Smooth muscle cell of the umbilical artery (primary cell): ENCODE measurements at places on chromosomes 2 and 18. TPM values are rescaled to one million over a fixed set of nuclear protein-coding genes. Genes with fewer than 3 reads are reported as not detected.

GPR45 gene
- total RNA-seq, result not detected in 2 replicates

PLA2R1 gene
- total RNA-seq, result 8.0 TPM in 2 replicates

CCL20 gene
- total RNA-seq, result 0.92 and 3.0 TPM in 2 replicates

SCYGR4 gene
- total RNA-seq, result not detected in 2 replicates

CYRIA gene
- 0.30 and 0.51 TPM in 2 replicates for total RNA-seq

IL1B gene
- 159 and 281 TPM in 2 replicates for total RNA-seq

IL37 gene
- not detected in 2 replicates for total RNA-seq

EPB41L3 gene
- 1.0 and 3.6 TPM in 2 replicates for total RNA-seq

OSBPL1A gene
- total RNA-seq, result 19.3 and 40.1 TPM in 2 replicates

ADRA2B gene
- total RNA-seq, result not detected in 2 replicates

SLC35F6 gene
- 19.6 and 23.9 TPM in 2 replicates for total RNA-seq
